Smooth muscle cell of trachea (primary cell): ENCODE measurements at places on chromosomes 1 and 21. TPM values are rescaled to one million over a fixed set of nuclear protein-coding genes. Genes with fewer than 3 reads are reported as not detected.

SYPL2 gene
- 0.29 and 1.2 TPM in 2 replicates for total RNA-seq

SYT14 gene
- 4.1 and 8.1 TPM in 2 replicates for total RNA-seq

OR2L2 gene
- total RNA-seq: under 0.01 TPM in 1 of 2 replicates, not detected in the other

RSPH1 gene
- total RNA-seq: 0.15 and 0.17 TPM in 2 replicates

C1orf146 gene
- total RNA-seq: not detected in 2 replicates

CHRNB2 gene
- total RNA-seq: under 0.01 TPM in 1 of 2 replicates, not detected in the other

SLC2A5 gene
- 2.0 and 13.2 TPM in 2 replicates for total RNA-seq

GBP2 gene
- total RNA-seq: 47.7 and 60.5 TPM in 2 replicates

LSM10 gene
- total RNA-seq: 13.8 and 13.9 TPM in 2 replicates

KRTAP19-3 gene
- not detected in 2 replicates for total RNA-seq

APOBEC4 gene
- not detected in 2 replicates for total RNA-seq

PM20D1 gene
- under 0.01 TPM in 1 of 2 replicates, not detected in the other for total RNA-seq

C1orf56 gene
- total RNA-seq: 1.7 and 4.8 TPM in 2 replicates

FAM151A gene
- not detected in 2 replicates for total RNA-seq

ZNF692 gene
- 15.3 and 18.4 TPM in 2 replicates for total RNA-seq

MANEAL gene
- total RNA-seq: 0.15 and 1.8 TPM in 2 replicates

CYP4B1 gene
- not detected in 2 replicates for total RNA-seq

CIART gene
- 1.6 and 8.1 TPM in 2 replicates for total RNA-seq

PTPRC gene
- total RNA-seq: under 0.01 TPM in 1 of 2 replicates, not detected in the other

RASAL2 gene
- total RNA-seq: 18.9 and 22.7 TPM in 2 replicates

ATP6V1G3 gene
- total RNA-seq: not detected in 2 replicates

PADI1 gene
- total RNA-seq: not detected in 2 replicates

MAP3K21 gene
- 0.66 and 0.73 TPM in 2 replicates for total RNA-seq

CD1D gene
- 0.50 TPM in 1 of 2 replicates, not detected in the other for total RNA-seq

GJA9 gene
- under 0.01 TPM in 1 of 2 replicates, not detected in the other for total RNA-seq

RGS1 gene
- not detected in 2 replicates for total RNA-seq

SLC9C2 gene
- total RNA-seq: not detected in 2 replicates

RGS8 gene
- total RNA-seq: under 0.01 TPM in 1 of 2 replicates, not detected in the other

DPYD gene
- 86.5 and 116 TPM in 2 replicates for total RNA-seq

DUSP10 gene
- total RNA-seq: 22.7 and 85.5 TPM in 2 replicates

ORC1 gene
- 0.66 and 6.5 TPM in 2 replicates for total RNA-seq

PYHIN1 gene
- total RNA-seq: not detected in 2 replicates

SLC19A2 gene
- total RNA-seq: 8.0 and 8.9 TPM in 2 replicates

GBP7 gene
- not detected in 2 replicates for total RNA-seq

HNRNPR gene
- 43.7 and 98.3 TPM in 2 replicates for total RNA-seq

HES2 gene
- 0.15 and 1.3 TPM in 2 replicates for total RNA-seq

SLC37A1 gene
- total RNA-seq: 2.3 and 2.6 TPM in 2 replicates

CCDC30 gene
- total RNA-seq: 0.99 and 2.3 TPM in 2 replicates

FAM3B gene
- total RNA-seq: not detected in 2 replicates

JAM2 gene
- total RNA-seq: 1.5 and 2.6 TPM in 2 replicates

PUM1 gene
- 64.1 and 78.7 TPM in 2 replicates for total RNA-seq

CR1L gene
- not detected in 2 replicates for total RNA-seq

SPRR2F gene
- not detected in 2 replicates for total RNA-seq

DDX20 gene
- total RNA-seq: 8.8 and 9.9 TPM in 2 replicates

NUDT4B gene
- 8.3 and 17.0 TPM in 2 replicates for total RNA-seq

IFI16 gene
- 99.4 and 133 TPM in 2 replicates for total RNA-seq

CD1B gene
- not detected in 2 replicates for total RNA-seq

CYYR1 gene
- under 0.01 and 0.15 TPM in 2 replicates for total RNA-seq

TMEM54 gene
- 36.7 and 59.0 TPM in 2 replicates for total RNA-seq

CDCA8 gene
- total RNA-seq: 1.5 and 16.4 TPM in 2 replicates

ANKRD35 gene
- total RNA-seq: 3.3 and 5.5 TPM in 2 replicates

RNF186 gene
- not detected in 2 replicates for total RNA-seq

IQCC gene
- total RNA-seq: 1.5 and 2.0 TPM in 2 replicates

ADAMTS4 gene
- total RNA-seq: 2.3 and 3.1 TPM in 2 replicates

ARID4B gene
- total RNA-seq: 31.1 and 33.5 TPM in 2 replicates

GPR3 gene
- total RNA-seq: 0.33 TPM in 1 of 2 replicates, not detected in the other

FAM72D gene
- total RNA-seq: under 0.01 and 1.3 TPM in 2 replicates

HSD3B2 gene
- total RNA-seq: not detected in 2 replicates

ZNF683 gene
- total RNA-seq: not detected in 2 replicates
